ENCODE measurements at places on chromosomes 6 and 20.

- no peak for DNase-seq
Observed at GRCh38 chr6:142118328-142118727, 14.4 kb upstream of the GJE1 start.

DNA sequence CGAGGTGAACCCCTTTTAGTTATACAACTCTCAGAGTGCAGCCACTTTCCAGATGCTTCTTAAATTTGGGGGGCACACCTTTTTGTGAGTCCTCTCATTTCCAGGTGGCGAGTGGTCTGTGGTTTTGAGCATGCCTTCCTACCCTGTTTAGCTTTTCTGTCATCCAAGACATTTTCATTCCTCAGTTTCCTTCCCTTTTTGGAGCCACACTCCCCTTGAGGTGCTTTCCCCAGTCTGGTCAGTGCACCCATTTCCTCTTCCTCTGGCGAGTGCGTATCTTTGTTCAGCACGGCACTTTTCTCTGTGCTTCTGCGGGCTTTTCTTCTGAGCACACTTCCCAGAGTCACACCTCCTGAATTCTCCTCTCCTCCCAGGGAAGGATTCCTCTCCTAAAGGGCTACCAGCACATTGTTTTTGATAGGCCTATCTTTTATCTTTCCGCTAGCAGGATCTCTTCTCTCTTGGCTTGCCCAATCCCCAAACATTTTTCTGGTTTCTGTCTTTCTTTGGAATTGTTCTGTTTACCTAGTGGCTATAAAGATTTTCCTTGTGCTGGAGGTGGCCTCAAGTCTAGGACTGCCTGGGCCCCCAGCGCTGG is 1.4 kb downstream of the PHF20 start:
- peak; percentile 63 for DNase-seq

DNA sequence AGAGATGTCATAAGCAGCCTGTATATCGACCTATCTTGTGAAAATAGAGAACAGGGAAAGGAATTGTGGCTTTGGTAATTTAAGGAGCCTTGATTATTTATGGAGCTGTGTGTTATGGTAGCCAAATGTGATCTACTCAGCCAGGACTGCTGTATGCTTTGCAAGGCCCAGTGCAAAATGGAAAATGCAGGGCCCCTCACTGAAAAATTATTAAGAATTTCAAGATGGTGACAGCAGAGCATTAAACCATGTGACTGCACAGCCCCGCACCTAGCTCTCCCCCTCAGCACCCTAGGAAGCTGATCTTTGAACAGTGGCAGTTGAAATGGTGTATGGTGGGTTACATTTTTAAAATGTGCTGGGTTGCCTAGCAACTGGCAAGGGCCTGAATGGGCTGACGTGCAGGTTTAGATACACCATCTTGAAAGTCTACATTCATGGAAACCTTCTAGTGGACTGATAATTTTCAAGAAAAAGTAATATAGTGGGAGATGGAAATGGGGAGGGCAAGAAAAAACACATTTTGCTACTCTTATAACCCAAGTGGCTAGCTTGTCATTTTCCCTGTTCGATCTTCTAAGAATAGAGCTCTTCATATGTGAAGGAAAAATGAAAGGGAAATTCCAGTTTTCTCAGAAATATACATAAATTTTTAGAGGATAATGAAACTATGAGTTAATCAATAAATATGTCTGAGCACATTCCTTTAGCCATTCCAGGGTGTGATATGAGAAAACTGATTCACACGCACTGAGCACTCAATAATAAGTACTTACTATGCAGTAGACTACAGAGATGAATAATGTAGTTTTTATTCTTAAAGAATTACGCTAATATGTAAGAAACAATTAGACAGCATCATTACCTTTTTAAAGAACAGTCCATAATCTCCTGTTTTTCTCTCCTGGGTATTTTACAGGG is 208.0 kb downstream of the ARHGAP18 start:
- DNase-seq: no peak

GRCh38 chr6:155765275-155766194 is 309.9 kb upstream of the NOX3 start:
- no peak for DNase-seq

DNA sequence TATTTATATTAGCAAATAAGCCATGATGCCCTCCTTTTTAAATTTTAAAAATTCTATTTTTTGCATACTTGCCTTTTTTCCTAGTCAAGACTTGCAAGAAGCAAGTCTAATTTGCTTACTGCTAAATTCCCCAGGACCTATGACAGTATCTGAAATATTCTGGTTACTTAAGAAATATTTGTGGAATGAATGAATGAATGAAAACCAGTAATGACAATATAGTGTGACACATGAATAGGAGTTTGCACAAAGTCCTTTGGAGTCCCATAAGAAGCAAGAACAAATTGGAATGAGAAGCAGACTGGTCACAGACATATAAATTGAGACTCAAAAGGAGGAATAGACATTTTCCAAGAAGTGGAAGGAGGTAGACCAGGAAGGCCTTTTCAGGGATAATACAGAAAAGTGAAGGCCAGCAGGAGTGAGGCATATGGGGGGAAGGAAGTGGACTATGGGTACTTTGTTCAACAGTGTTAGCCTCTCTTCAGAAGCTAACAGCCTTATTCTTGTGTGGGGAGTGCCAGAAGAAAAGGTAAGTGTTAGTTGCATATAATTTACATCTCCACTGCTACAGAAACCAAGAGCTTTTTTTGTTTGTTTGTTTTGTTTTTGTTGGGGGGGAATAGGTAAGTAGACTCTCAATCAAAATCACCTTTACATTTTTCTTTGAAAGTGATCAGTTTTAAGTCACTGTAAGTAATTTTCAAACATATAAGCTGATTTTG is 93.6 kb upstream of the FAM184A start:
- no peak for DNase-seq

DNA sequence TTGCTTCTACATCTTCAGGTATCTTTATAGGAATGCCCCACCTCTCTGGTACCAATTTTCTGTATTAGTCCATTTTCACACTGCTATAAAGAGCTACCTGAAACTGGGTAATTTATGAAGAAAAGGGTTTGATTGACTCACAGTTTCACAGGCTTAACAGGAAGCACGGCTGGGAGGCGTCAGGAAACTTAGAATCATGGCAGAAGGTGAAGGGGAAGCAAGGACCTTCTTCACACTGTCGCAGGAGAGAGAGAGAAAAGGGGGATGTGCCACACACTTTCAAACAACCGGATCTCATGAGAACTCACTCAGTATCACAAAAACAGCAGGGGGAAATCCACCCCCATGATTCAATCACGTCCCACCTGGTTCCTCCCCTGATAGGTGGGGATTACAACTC is 24.4 kb upstream of the LY86 start:
- DNase-seq: no peak

- DNase-seq: no peak
Observed at GRCh38 chr6:4093288-4093687, 14.4 kb upstream of the FAM217A start.

- DNase-seq: peak; percentile 3
Observed at GRCh38 chr6:132592855-132593254, 3.3 kb upstream of the TAAR5 start.

DNA sequence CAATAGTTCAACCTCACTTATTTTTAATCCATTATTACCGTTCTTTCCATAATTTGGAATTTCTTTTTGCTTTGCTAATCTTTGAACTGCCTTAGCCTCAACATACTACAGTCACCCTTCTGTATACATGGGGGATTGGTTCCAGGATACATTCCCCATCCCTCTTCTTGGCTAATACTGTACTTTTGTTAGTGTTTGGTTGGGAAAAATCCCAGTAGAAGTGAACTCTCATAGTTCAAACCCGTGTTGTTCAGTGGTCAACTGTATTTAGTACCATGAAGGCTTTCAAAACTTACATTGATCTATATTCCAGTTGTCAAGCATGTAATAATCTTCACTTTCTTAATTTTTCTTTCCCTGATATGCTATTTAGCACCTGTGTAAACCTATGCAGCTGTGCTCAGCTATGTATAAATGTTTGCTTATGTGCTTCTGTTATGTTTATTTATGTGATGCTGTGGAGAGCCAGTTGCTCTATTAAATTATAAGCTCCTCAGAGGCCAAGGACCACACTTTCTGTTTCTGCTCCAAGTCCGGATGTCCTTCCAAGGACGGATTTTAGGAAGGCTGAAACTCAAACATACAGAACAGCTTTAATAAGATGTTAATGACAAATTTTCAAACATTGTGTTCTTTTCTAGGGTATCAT is 33.3 kb upstream of the LAMA4 start:
- no peak for DNase-seq

DNA sequence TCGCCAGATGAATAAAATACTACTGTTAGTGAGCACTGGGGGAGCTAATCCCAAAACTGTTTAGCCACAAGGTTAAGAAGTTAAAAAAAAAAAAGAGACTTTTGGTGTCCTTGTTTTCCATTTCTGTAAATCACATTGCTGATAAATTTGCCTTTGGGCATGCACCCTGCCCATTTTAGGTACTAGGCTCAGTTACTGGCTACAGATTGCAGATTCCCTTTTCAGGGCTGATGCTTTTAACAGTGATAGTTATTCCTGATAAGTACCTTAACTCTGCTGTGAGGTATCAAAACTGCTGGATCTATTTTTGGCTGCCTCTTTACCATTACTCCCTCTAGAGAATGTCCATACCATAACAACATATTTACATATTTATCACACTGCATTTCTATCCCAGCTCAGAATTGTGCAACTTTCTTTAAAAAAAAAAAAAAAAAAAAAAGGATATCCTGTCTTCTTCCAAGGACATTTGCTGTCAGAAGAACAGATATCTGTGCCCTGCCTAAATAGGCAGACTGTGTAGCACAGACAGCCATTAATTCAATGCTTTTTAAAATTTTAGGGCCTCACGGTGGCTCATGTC is 94.5 kb downstream of the SSR1 start:
- DNase-seq: no peak

DNA sequence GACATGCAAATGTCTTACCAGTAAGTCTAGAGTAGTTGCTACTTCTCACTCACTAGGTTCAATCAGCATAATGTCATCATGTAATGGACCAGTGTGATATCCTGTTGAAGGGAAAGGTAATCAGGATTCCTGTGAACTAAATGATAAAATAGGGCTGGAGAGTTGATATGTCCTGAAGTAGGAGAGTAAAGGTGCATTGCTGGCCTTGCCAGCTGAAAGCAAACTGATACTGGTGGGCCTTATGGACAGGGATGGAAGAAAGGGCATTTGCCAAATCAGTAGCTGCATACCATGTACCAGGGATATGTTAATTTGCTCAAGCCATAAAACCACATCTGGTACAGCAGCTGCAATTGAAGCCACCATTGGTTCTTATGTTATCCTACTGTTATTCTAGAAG is 37.5 kb upstream of the IYD start:
- DNase-seq: no peak
